Activated naive CD8-positive, alpha-beta T cell treated with anti-CD3 and anti-CD28 coated beads for 36 hours (primary cell): ENCODE measurements at places on chromosomes 3 and 15.
A peak's percentile ranks its signal among the peaks of the same experiment; 100 is the strongest.

- DNase-seq: no peak
Observed at GRCh38 chr3:197540961-197541377, 14.8 kb downstream of the BDH1 start.

GRCh38 chr3:10280177-10280529 lies 12.6 kb downstream of the GHRL start:
- no peak for DNase-seq

GRCh38 chr3:155555479-155556060 lies 189.3 kb downstream of the PLCH1 start:
- DNase-seq: no peak

- DNase-seq: no peak
Observed at GRCh38 chr15:92243227-92243626, 150.5 kb upstream of the ST8SIA2 start.

DNA sequence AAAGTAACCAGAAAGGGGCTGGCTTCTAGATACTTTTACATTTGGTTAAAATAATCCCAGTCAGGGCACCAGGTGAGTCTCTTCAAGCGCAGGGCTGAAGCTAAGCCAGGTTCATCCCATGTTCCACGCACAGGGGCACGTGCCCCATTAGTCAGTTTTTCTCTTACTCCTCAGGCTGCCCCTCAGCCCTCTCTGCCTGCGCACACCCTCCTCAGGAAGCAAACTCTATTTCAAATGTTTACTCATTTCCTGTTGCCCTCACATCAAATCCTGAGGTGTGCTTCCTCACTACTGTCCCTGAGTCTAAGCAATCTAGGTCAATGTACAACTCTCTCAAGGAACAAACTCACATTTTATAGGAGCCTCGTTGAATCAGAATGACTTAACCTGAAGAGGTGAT lies 48.5 kb downstream of the THBS1 start:
- DNase-seq: peak; percentile 63

- no peak for DNase-seq
Observed at GRCh38 chr3:157067114-157067513, 92.8 kb downstream of the CCNL1 start.

DNA sequence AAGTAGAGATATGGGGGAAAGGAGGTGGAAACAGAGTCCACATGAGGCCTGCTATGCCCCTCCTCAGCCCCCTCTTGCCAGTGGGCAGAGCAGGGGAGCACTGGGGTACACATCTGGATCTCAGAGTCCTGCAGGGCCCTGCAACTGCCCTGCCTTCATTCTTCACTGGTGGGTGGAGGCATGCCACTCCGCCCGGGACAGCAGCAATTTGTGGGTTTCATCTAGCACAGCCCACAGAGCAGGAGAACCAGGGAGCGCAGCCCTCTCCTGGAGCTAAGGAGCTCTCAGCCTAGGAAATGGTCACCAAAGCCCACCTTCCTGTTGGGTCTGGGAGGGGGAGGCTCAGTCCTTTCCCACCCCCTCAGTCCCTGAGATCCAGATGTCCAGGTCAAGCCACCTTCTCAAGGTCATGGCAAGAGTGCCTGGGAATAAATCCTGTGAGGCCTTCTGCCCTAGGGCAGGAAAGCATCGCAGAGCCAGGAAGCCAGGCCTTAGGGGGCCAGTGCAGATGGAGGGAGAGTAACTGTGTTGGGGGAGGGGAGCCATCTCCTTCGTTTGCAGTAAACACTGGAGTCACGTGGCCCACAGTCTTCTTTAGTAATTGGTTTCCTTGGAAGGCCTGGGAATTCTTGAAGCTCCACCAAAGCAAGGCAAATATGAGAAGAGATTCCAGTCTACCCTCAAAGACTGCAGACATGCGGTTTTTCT lies 31.0 kb downstream of the ANP32A start:
- no peak for DNase-seq

- DNase-seq: no peak
Observed at GRCh38 chr15:79977431-79978054, 6.5 kb upstream of the BCL2A1 start.

DNA sequence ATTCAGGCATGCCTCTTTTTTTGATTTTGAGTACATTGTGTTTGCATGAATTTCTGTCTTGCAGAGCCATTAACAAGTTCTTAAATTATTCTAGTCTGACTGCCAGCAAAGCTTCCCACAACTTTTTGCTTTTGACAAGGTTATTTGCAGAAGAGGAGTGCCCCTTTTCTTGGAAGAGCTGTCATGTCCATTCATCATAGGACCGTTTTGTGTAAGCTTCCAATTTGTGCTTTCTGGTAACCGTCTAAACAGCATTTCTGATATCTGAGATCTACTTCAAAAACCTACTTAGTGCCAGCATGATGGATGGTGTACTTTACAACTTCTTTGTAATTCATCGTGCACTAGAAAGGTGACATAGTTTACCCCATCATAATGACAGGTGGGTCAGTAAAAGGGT lies 379.7 kb downstream of the NAALADL2 start:
- no peak for DNase-seq

GRCh38 chr3:173529062-173529711 lies 131.6 kb downstream of the NLGN1 start:
- no peak for DNase-seq

DNA sequence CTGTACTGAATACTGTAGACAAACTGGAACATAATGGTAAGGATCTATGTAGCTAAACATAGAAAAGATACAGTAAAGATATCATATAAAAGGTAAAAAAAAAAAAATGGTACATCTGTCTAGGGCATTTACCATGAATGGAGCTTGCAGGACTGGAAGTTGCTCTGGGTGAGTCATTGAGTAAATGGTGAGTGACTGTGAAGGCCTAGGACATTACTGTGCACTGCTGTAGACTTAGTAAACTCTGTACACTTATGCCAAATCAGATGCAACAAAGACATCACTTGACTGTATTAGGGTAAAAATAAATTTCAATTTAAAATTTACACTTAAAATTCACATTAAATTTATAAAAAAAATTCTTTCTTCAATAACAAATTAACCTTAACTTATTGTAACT lies 281.3 kb upstream of the LMCD1 start:
- DNase-seq: no peak

- no peak for DNase-seq
Observed at GRCh38 chr15:27427276-27427675, 456.3 kb downstream of the GABRG3 start.

- DNase-seq: no peak
Observed at GRCh38 chr3:40073310-40074007, 236.0 kb upstream of the EIF1B start.

GRCh38 chr15:33746203-33746602 lies 222.1 kb upstream of the CHRM5 start:
- DNase-seq: no peak

DNA sequence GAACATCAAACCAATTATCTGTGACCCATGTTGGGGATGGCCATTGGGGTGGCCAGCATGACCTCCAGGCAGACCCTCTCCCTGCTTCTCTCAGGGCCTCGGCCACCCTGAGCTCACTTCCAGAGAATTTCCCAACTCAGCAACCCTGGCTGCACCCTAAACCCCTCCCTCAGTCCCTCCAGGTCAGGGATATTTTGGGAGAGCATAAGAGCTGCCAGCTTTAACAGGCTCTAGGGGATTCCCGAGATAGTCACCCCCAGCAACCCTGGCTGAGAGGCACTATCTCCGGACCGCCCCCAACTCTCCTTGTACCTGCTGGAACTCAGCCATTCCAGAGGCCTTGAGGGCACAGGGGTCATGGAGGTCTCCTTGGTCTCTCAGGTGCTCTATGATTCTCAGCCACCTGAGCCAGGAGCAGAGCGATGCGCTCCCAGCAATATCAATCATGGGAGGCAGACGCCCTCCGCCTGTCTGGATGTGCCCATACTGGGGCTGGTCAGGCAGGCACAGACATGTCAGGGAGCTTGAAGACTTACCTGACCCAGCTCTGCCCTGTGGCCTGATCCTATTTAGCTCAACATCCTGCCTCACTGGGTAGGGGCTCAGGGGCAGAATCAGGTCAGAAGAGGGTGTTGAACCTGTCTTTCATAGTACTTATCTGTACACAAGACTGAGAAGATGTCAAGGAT lies 34.9 kb upstream of the CILP start:
- no peak for DNase-seq

GRCh38 chr15:25899870-25900269 lies 36.7 kb upstream of the ATP10A start:
- no peak for DNase-seq

GRCh38 chr15:91956026-91956723 lies 102.7 kb downstream of the SLCO3A1 start:
- DNase-seq: no peak

GRCh38 chr3:176147251-176147650 lies 1050.0 kb downstream of the TBL1XR1 start:
- no peak for DNase-seq

DNA sequence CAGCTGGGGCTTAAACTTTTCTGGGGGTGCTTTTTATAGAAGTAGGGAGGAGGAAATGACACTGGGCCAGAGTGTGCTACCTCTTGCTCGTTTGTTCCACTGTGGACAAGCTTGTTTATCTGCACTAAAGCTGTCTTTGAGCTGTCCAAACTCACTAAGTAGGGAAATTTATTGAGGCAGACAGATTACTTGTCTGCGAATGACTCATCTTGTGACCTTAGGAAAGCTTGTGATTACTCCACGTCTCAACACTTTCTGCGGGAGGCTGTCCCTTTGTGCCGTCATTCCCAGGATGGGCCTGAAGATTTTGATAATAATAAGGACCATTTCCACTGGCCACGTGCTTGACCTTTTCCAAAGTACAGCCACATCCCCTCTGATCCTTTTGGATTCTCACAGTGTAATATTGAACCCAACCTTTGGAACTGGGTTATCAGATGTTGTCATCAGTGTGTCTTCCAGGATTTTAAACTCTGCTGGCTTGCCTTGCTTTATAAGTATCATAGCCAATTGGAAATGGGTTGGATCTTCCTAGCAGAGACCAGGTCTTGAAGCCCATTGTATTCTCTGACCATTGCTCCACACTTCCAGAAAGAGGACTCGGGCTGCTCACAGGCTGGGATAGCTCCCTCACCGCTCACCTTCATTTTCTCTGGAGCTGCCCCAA lies 84.7 kb downstream of the AGBL1 start:
- DNase-seq: no peak

DNA sequence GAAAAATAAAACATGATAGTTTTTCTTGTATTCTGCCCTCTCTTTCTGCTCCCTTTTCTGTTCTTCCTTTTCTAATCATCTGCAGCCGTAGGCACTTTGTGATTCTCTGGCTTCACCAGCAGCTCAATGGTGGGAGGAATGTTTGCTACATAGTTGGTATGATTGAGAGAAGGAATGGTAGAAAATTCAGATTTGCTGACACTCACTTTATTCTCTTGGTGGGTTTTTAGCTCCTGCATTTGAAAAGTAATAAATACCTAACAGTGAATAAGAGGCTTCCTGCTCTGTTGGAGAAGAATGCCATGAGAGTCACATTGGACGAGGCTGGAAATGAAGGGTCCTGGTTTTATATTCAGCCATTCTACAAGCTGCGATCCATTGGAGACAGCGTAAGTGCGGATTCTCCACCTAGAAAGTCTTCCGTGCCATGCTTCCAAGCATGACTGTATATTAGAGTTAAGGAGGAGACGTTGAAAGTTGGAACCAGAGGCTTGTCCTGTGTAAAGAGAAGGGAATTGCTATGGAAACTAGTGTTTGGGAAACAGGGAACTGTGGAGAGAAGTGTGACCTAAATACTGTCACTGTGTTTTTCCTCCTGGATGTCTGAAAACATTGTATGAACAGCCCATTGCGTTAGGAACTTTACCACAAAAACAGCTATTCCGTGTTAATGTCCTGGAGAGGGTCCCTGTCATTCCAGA lies 148.9 kb downstream of the ITPR1 start:
- no peak for DNase-seq

GRCh38 chr3:114721864-114722263 lies 425.2 kb downstream of the ZBTB20 start:
- DNase-seq: no peak

GRCh38 chr15:76147906-76148570 lies 88.3 kb downstream of the TMEM266 start:
- DNase-seq: peak; percentile 77

DNA sequence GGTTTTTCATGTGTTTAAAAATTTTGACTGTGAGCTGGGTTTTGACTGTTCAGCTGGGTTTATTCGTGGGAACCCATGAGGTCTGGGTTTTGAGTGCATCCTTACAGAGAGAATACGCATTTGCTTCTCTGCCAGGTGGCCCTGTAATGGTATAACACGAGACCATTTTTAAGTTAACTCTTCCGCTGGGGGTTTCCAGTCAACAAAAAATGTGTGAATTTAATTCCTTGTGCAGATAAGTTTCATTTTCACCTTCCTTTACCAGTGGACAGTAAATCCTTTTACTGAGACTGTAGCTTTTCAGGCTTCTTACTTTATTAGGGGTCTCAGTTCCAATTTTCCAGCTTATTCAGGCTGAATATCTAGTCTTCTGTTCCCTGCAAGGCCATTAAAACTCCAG lies 149.6 kb downstream of the OPA1 start:
- no peak for DNase-seq

- no peak for DNase-seq
Observed at GRCh38 chr15:76866716-76867321, 38.3 kb downstream of the SCAPER start.

- DNase-seq: no peak
Observed at GRCh38 chr3:100103558-100104441, 10.5 kb downstream of the FILIP1L start.

- no peak for DNase-seq
Observed at GRCh38 chr3:11035757-11036505, 43.4 kb downstream of the SLC6A1 start.

DNA sequence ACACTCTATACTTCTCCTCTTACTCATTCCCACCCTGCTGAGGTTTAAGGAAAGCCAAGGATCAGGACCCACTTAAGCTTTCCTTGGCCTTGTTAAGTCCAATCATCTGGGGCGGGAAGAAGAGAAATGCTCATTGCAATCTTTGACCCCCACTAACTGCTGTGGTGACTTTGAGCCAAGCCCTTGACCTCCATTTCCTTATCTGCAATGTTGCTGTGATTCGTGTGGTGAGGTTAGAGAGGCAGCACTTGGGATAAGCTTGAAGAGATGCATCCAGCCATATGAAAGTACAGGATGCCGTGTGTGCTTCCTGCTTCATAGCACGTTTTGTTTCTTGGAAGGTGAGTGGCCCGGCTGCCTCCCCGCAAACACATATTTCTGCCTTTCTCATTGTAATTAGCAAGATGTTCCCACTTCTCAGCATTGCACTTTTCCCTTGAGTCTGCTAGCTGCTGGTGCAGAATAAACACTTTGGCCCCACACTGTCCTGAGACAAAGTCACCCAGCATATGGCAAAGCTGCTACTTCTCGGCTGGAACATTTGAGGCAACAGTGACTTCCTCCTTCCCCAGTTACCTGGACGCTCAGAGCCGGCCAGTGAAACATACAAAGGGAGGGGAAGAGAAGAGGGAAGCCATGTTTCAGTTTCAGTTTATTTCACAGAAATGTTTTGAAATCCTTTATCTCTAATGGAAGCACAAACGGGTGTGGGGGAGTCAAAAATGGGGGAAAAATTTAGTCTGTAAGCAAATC lies 10.5 kb upstream of the NUDT16 start:
- DNase-seq: no peak

DNA sequence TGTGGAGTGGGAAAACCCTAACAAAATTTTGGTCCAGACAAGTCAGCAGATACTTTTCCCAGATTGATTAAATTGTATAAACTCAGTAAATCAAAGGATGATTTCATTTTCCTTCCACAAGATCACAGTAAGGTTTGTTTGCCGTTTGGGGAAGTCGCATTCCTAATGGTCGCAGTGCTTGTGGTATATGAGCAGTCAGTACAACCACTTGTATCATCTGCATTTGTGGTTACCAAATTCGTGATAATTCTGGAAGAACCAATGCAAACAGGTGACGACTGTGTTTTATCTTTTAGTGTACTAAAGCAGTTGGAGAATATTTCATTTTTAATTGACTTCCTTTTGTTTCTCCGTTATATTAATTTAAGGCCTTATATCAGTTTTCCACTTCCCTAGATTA lies 100.0 kb upstream of the CNTN6 start:
- no peak for DNase-seq
